Right renal cortex interstitium (tissue), 3 donors: ENCODE measurements at places on chromosomes 7 and 10.

GRCh38 chr7:90119178-90119971 is 34.9 kb upstream of the STEAP1 start:
- DNase-seq = no peak

DNA sequence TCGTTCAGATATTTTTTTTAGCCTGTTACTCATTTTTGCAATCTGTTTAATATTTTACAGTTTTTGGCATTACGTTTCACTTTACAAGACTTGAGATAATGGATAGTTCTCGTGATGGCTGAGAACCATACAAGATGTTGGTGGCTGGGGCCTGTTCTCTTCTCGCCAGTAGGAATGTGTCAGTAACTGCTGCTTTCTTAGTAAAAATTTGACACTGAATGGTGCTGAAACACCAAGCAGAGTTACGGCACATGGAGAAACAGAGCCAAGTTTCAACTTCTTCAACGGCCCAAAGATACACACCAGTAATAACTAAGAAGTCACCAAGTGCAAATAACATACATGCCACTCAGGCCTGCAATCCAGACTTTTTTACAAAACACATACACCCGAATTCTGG is 130.4 kb downstream of the NRP1 start:
- DNase-seq = no peak

- DNase-seq = no peak
These were observed 669.4 kb downstream of the PARD3 start for GRCh38 chr10:34145715-34146114.

DNA sequence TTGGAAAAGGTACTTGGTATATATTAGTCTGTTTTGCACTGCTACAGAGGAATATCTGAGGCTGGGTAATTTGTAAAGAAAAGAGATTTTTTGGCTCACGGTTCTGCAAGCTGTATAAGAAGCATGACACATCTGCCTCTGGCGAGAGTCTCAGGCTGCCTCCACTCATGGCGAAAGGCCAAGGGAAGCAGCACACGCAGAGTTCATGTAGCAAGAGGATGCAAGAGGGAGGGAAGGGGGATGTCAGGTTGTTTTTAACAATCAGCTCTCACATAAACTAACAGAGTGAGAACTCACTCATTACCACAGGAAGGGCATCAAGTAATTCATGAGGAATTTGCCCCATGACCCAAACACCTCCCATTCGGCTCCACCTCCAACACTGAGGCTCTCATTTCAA is 484.8 kb upstream of the DPP6 start:
- DNase-seq = peak; percentile 35

DNA sequence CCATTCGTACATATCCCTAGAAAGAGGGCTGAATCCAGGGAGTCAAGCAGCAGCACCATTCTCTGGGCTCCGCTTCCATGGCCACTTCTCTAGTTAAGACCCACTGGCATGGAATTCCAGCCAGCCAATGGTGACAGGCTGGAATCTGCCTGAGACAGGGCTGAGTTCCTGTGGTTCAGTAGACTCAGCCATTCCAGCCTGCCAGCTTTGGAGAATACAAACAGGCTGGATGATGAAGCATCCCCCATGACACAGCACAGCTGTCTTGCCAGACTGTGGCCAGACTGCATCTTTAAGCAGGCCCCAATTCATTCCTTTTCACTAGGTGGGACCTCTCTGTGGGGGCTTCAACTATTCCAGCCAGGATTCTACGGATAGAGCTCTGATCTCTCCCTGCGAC is 329.6 kb downstream of the XPNPEP1 start:
- DNase-seq = no peak

GRCh38 chr7:28768577-28769147 is 189.5 kb downstream of the TRIL start:
- DNase-seq = no peak

DNA sequence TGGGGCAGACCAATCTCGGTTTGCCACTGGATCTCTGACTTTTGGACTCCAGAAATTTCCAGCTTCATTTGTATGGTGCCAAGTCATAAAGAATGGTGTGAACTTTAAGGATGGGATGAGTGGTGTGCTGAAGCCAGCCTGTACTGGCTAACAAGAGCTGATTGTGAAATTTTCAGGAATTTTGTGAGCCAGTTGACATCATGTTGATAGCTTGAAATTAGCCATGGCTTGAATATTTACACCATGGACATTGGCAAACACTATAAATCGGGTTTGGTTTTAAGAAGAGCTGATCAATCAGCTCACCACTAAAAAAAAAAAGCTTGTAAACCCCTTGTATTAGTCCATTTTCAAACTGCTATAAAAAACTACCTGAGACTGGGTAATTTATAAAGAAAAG is 14.1 kb upstream of the MYH16 start:
- no peak for DNase-seq

GRCh38 chr10:77715088-77715487 is 77.5 kb upstream of the KCNMA1 start:
- no peak for DNase-seq

DNA sequence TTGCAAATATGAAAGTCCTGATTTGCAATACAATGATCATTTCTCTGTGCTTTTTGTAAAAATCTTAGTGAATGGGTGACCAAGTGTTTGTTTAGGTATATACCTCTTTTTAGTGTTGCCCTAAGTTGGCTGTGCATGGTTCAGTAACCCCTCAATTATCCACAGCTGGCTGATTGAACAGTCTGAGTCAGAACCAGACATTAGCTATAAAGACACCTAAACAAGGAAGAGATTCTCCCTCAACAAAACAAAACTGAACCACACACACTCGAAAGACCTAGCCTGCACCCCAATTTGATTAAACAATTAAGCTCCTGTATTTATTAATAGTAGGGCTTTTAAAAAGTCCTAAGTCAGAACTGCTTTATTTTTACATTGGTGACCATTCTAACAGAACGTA is 2.8 kb downstream of the RSBN1L start:
- no peak for DNase-seq

- DNase-seq = no peak
These were observed 37.2 kb downstream of the FIGNL1 start for GRCh38 chr7:50412973-50413372.

DNA sequence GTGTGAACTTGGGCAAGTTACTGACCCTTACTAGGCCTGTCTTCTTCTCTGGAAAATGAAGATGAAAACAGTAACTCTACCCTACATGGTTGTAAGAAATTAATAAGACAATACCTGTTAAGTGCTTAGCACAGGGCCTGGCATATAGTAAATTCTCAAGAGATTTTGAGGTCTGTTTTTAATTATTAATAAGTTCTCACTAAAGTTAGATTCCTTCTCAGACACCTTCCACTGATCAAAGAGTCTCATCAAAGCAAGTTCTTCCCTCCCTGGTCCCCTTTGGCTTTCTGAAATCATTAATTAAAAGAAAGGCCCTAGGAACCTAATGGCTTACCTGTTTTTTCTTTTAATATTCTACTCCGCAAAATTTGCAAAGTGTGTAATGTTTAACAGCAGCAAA is 4.6 kb downstream of the TMEM140 start:
- DNase-seq = no peak

DNA sequence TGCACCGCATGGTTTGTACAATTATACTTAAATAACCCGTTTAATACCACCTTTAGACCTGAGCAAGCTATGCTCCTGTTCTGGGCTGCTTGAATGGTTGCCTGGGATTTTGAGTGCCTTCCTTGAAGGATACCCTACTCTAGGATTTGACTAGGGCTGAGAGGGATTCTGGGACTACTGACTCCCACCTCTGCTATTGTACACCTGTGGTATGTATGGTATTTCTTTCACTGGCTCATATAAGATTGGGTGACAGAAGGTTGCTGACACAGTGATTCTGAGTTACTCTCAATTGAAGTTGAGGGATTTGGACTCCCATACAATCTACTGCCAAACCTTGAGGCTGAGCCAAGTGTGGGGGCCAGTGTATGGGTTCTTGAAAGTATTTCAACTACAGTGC is 494.4 kb upstream of the SEMA3D start:
- no peak for DNase-seq

GRCh38 chr10:68981074-68981473 is 7.5 kb upstream of the KIFBP start:
- DNase-seq = no peak

DNA sequence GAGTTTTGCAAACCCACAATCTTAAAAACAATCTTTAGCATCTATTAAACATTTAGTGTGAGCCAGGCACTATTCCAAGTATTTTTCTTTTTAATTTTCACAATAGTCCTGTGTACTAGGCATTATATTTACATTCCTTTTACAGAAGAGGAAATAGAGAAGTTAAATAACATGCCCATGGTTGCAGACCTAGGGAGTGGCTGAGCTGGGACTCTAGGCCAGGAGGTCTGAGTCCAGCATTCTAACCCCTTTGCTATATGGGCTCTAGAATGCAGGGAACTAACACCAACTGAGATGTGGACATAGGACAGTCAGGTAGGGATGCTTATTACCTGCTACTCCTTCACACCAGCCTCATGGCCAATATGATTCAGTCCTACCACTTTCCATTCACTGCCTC is 243.8 kb downstream of the XPNPEP1 start:
- DNase-seq = no peak

DNA sequence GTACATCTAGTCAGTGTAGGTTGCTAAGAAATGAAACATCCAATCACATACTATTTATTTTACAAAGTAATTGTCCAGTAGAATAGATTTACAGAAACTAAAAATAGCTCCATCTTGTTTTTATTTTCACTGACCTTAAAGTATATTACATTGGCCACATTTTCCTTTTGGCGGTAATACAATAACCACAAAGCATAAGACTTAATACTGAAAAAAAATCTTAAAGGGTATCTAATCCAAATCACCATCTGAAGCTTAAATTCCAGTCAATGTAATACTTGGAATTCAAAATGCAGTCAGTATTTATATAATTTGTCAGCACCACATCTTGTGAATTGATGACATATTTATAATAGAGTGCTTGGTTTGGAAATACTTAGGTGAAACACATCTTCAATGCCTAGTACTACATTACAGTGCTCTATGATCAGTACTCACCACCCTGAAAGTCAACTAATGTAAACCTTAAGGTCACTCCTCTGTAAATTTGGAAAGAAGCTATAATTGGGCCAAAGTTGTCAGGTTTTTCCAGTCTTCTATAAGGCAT is 8.9 kb downstream of the ANKMY2 start:
- DNase-seq = no peak
